Left lung (tissue), 14 donors: ENCODE measurements at places on chromosomes 1 and 21. TPM values are rescaled to one million over a fixed set of nuclear protein-coding genes. Genes with fewer than 3 reads are reported as not detected.
A peak's percentile ranks its signal among the peaks of the same experiment; 100 is the strongest.

Gene DCDC2B
- 2.3 TPM for total RNA-seq

Gene CLCA4
- not detected for total RNA-seq

Gene FAM43B
- total RNA-seq, result 0.73 TPM

Gene RGS8
- 0.05 TPM for total RNA-seq

Gene CCDC30
- total RNA-seq, result 6.8 TPM

Gene TAS1R3
- 0.37 TPM for total RNA-seq

Gene IGSF9
- total RNA-seq, result 2.8 TPM

Gene USH2A
- total RNA-seq, result not detected

GRCh38 chr1:22975694-22976093 is 3.0 kb upstream of the LACTBL1 start:
- H3K36me3 ChIP-seq, result no peaks in the 10 kb centered on the region
- H3K27ac ChIP-seq, result no peak overlapping the region
- no peak overlapping the region for H3K4me3 ChIP-seq
- no peak for DNase-seq

- no peak overlapping the region for H3K4me3 ChIP-seq
- DNase-seq, result no peak
- H3K27ac ChIP-seq, result no peak overlapping the region
- H3K36me3 ChIP-seq, result no peaks in the 10 kb centered on the region
- H3K4me1 ChIP-seq, result no peaks in the 10 kb centered on the region
These were observed 10.6 kb downstream of the SLC35D1 start for GRCh38 chr1:67043366-67043765.

GRCh38 chr1:161209790-161210409 is 5.2 kb upstream of the FCER1G start:
- H3K4me1 ChIP-seq, result no peaks in the 10 kb centered on the region
- no peaks in the 10 kb centered on the region for H3K27me3 ChIP-seq
- DNase-seq, result no peak
- peak overlapping the region; percentile 19 for H3K27ac ChIP-seq
- no peak overlapping the region for H3K4me3 ChIP-seq
- peaks cover 95% of the 10 kb centered on the region for H3K36me3 ChIP-seq

GRCh38 chr21:31671931-31672330 is 12.4 kb downstream of the SOD1 start:
- no peak for DNase-seq
- H3K4me1 ChIP-seq, result no peaks in the 10 kb centered on the region
- no peak overlapping the region for H3K27ac ChIP-seq
- H3K4me3 ChIP-seq, result no peak overlapping the region

DNA sequence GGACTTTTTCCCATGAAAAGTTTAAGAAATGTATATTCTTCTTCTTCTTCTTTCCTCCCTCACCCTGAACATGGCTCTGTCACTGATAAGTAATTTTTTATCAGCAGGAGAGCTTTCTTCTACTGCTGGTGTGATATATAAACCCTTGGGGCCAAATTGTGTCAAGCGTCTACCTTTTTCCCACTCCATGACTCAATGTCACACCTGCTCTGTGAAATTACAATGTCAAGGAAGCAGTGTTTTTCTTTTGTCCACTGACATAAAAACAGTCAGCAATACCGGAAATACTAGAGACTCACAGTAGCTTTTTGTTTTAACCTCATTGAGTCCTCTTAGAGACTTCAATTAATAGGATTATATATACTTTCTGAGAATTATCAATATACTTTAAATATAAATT is 416.2 kb upstream of the ADGRL4 start:
- no peak for DNase-seq
- H3K27ac ChIP-seq, result no peak overlapping the region
- H3K4me1 ChIP-seq, result no peaks in the 10 kb centered on the region
- H3K36me3 ChIP-seq, result no peaks in the 10 kb centered on the region
- H3K4me3 ChIP-seq, result no peak overlapping the region

GRCh38 chr1:32780628-32781234 is 36.4 kb downstream of the YARS1 start:
- no peak overlapping the region for H3K27ac ChIP-seq
- H3K36me3 ChIP-seq, result peaks cover 100% of the 10 kb centered on the region
- H3K27me3 ChIP-seq, result no peaks in the 10 kb centered on the region
- no peak overlapping the region for H3K4me3 ChIP-seq
- peaks cover under 1% of the 10 kb centered on the region for H3K4me1 ChIP-seq

- peak overlapping the region; percentile 45 for H3K4me3 ChIP-seq
- no peaks in the 10 kb centered on the region for H3K27me3 ChIP-seq
- no peaks in the 10 kb centered on the region for H3K36me3 ChIP-seq
- peaks cover 31% of the 10 kb centered on the region for H3K4me1 ChIP-seq
- peak; percentile 69 for DNase-seq
These were observed 36.2 kb downstream of the CACHD1 start for GRCh38 chr1:64505944-64506655.

- H3K4me1 ChIP-seq, result no peaks in the 10 kb centered on the region
- H3K36me3 ChIP-seq, result no peaks in the 10 kb centered on the region
- no peak overlapping the region for H3K4me3 ChIP-seq
- peaks cover 49% of the 10 kb centered on the region for H3K27me3 ChIP-seq
These were observed 420.0 kb downstream of the MATN1 start for GRCh38 chr1:30303387-30303786.

DNA sequence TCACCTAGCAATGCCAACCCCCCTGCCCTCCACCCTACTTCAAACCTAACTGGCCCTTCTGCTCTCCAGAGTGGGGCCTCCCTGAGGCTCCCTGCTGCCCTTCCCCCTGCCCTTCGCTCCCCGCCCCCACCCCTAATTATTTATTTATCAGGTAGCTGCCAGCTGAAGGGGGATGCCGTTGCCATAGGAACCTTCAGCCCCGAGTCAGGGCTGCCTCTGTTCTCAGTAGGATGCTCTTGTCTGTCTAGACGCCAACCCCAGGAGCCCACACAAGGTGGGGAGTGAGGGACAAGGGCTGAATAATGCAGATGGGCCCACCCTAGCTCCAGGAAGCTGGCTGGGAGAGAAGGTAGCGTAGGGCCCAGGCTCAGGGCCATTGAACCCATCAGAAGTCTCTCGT is 41.1 kb downstream of the NKAIN1 start:
- no peaks in the 10 kb centered on the region for H3K36me3 ChIP-seq
- no peaks in the 10 kb centered on the region for H3K27me3 ChIP-seq
- no peak for DNase-seq
- no peak overlapping the region for H3K27ac ChIP-seq
- no peaks in the 10 kb centered on the region for H3K4me1 ChIP-seq

GRCh38 chr21:15730484-15731242 is 881 bp downstream of the USP25 start:
- no peak for DNase-seq
- H3K4me1 ChIP-seq, result peaks cover 52% of the 10 kb centered on the region
- H3K4me3 ChIP-seq, result peak overlapping the region; percentile 86
- H3K36me3 ChIP-seq, result no peaks in the 10 kb centered on the region
- peak overlapping the region; percentile 97 for H3K27ac ChIP-seq

DNA sequence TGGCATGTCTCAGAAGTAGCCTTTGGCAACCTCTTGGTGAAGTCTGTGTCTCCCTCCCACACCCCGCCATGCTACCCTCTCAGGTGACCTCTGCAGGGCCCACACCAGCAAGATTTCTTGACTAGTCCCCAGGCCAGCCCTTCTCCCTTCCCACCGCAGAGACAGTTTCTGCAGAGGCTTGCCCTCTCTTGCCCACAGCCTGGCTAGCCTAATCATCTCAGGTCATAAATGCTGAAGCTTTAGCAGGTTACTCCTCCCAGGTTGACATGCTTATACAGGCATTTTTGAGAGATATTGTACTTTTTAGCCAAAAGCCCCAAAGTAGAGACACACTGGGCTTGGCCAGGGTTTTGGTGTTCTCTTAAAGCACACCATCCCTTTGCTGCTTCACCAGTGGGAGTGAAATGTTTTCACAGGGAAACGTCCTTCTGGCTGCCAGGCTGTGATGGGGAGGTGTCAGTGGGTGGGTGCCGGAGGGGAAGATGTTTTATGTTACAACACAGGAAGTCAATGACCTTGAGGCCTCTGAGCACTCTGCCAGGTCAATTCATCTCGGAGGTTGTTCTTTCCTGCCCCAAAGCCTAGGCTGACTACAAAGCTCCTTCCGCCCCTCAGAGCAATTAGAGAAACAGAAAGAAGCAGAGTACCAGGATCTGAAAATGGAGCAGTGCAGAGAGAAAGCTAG is 58.5 kb downstream of the STYXL2 start:
- DNase-seq, result no peak
- no peaks in the 10 kb centered on the region for H3K4me1 ChIP-seq
- H3K36me3 ChIP-seq, result no peaks in the 10 kb centered on the region
- H3K4me3 ChIP-seq, result no peak overlapping the region
- H3K27ac ChIP-seq, result no peak overlapping the region
- no peaks in the 10 kb centered on the region for H3K27me3 ChIP-seq

GRCh38 chr1:65265651-65266351 is 43.5 kb upstream of the DNAJC6 start:
- peaks cover 18% of the 10 kb centered on the region for H3K4me1 ChIP-seq
- peak overlapping the region; percentile 38 for H3K4me3 ChIP-seq
- H3K27ac ChIP-seq, result no peak overlapping the region
- no peaks in the 10 kb centered on the region for H3K36me3 ChIP-seq
- DNase-seq, result peak; percentile 64

DNA sequence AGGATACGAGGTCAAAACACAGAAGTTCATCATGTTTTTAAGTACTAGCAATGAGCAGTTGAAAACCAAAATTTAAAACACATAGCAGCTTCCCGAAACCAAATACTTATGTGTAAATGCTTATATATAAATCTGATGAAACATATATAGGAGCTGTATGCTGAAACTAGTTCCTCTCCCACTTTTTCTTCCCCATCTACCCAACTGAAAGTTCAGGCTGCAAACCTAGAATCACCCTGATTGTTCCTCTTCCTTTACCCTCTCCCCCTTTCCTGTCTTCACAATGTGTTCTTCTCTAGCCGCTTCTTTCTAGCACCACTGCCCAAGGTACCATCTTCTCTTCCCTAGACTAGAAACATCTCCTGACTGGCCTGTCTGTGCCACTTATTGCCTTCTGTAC is 90.6 kb downstream of the ST3GAL3 start:
- H3K4me1 ChIP-seq, result no peaks in the 10 kb centered on the region
- H3K4me3 ChIP-seq, result no peak overlapping the region
- H3K36me3 ChIP-seq, result no peaks in the 10 kb centered on the region
- no peak overlapping the region for H3K27ac ChIP-seq
- no peaks in the 10 kb centered on the region for H3K27me3 ChIP-seq

- no peaks in the 10 kb centered on the region for H3K4me1 ChIP-seq
- no peak overlapping the region for H3K4me3 ChIP-seq
- no peaks in the 10 kb centered on the region for H3K27me3 ChIP-seq
- no peak overlapping the region for H3K27ac ChIP-seq
These were observed 353.7 kb downstream of the ADGRL2 start for GRCh38 chr1:82154219-82154970.

- H3K27ac ChIP-seq, result no peak overlapping the region
- DNase-seq, result no peak
- H3K4me1 ChIP-seq, result no peaks in the 10 kb centered on the region
- H3K27me3 ChIP-seq, result no peaks in the 10 kb centered on the region
These were observed 49.3 kb upstream of the NEK2 start for GRCh38 chr1:211724687-211725196.

DNA sequence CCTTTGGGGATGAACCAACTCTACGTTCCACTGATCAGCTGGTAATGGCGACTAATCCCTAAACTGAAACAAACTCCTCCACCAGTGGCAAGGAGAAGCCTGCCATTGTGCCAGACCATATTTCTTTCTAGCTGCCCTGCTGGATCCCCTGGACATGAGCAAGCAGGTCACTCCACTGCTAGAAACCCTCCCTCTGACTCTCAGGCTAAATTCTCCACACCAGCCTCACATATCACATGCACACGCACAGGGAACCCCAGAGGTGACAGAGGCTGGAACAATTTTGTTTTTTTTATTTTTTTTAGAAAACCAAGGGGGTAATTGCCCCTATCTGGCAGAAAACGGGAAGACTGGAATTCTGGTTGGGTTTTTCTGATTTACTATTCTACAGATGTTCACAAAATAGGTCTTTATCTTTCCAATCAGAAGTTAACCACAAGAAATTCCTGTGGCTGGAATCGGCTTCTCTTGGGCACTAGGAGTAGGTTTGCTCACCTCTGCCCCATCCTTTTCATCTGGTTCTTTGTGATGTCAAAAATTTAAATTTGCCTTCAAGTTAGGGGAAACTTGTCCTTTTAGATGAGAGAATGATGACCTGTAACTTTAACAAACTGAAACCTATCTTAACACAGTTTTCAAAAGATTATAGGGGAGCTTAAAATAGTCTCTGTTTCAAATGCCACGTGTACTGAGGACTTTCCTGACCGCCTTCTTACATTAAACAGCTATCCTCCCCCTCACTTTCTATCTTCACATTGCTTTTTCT is 258.1 kb downstream of the SDCCAG8 start:
- H3K27me3 ChIP-seq, result no peaks in the 10 kb centered on the region
- H3K36me3 ChIP-seq, result no peaks in the 10 kb centered on the region
- no peak for DNase-seq
- H3K4me1 ChIP-seq, result no peaks in the 10 kb centered on the region
- H3K27ac ChIP-seq, result no peak overlapping the region

GRCh38 chr21:29238967-29239290 is 59.8 kb upstream of the BACH1 start:
- H3K4me3 ChIP-seq, result no peak overlapping the region
- H3K27ac ChIP-seq, result no peak overlapping the region
- no peak for DNase-seq
- H3K27me3 ChIP-seq, result no peaks in the 10 kb centered on the region

DNA sequence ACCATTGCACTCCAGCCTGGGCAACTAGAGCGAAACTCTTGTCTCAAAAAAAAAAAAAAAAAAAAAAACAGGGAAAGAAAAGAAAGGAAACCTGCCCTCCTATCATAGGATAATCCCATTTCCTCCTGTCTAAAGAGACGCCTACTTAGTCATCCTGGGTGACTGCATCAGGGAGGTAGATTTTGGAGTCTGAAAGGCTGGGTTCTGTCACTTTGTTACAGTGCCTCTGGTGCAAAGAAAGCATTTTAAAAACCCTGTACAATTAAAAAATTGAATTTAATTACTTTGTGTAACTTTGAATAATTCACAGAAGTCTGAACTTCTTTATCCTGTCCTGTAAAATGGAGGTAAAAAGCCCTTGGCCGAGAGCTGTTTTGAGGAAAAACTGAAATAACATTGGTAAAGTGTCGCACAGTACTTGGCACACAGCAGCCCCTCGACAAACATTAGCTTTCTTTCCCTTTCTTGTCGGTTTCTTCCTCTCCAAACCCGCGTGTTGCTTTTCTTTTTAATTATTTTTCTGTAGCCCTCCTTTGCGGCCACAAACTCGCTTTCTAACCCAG is 657 bp upstream of the HDAC1 start:
- no peak for DNase-seq
- no peaks in the 10 kb centered on the region for H3K36me3 ChIP-seq
- H3K4me3 ChIP-seq, result peak overlapping the region; percentile 89
- H3K27me3 ChIP-seq, result no peaks in the 10 kb centered on the region
- H3K4me1 ChIP-seq, result peaks cover 30% of the 10 kb centered on the region

GRCh38 chr1:184158896-184159681 is 107.6 kb downstream of the TSEN15 start:
- H3K27me3 ChIP-seq, result no peaks in the 10 kb centered on the region
- DNase-seq, result no peak
- H3K27ac ChIP-seq, result peak overlapping the region; percentile 90
- peaks cover 16% of the 10 kb centered on the region for H3K4me1 ChIP-seq
- no peak overlapping the region for H3K4me3 ChIP-seq
- no peaks in the 10 kb centered on the region for H3K36me3 ChIP-seq

GRCh38 chr21:41780337-41781049 is 13.6 kb upstream of the RIPK4 start:
- H3K27me3 ChIP-seq, result peaks cover 13% of the 10 kb centered on the region
- H3K27ac ChIP-seq, result no peak overlapping the region
- no peak overlapping the region for H3K4me3 ChIP-seq
- peaks cover 13% of the 10 kb centered on the region for H3K4me1 ChIP-seq

- H3K4me1 ChIP-seq, result peaks cover 10% of the 10 kb centered on the region
- no peaks in the 10 kb centered on the region for H3K36me3 ChIP-seq
- no peaks in the 10 kb centered on the region for H3K27me3 ChIP-seq
- DNase-seq, result no peak
These were observed 95.3 kb downstream of the ACBD6 start for GRCh38 chr1:180407051-180407450.
